ENCODE measurements at places on chromosomes 3 and 15. TPM values are rescaled to one million over a fixed set of nuclear protein-coding genes. Genes with fewer than 3 reads are reported as not detected.

- no peak for DNase-seq
These were observed 406.2 kb downstream of the LSAMP start for GRCh38 chr3:116038968-116039650.

DNA sequence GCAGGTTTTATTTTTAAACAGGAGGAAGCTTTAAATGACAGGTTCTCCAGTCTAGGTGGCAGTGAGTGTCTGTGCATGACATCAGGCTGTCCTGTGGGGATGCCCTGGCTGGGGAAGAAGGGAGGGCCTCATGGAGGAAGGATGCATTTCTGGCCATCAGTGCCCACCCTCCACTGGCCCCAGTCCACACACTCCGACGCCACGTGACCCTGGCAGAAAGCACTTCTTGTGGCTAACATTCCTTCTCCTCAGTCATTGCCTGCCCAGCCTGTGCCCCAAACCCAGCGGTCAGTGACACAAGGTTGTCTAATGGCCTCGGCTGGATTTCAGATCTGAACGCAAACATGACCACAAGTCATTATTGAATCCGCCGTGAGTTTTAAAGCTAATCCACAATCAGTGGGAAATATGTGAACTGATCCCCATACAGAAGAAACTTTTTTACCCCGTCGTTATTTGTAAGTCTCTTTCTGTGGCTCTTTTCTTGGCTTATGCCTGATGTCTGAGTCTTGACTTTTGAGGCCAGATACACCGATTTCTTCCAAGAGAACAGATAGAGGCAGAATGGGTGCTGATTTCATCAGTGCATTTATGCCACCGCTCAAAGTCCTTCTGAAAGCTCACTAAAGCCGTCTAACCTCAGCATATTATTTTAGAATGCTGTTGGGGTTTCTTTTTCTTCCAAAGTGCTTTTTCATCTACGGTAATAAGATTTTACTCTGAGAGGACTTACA lies 17.3 kb upstream of the LRRK1 start:
- no peak for DNase-seq

DNA sequence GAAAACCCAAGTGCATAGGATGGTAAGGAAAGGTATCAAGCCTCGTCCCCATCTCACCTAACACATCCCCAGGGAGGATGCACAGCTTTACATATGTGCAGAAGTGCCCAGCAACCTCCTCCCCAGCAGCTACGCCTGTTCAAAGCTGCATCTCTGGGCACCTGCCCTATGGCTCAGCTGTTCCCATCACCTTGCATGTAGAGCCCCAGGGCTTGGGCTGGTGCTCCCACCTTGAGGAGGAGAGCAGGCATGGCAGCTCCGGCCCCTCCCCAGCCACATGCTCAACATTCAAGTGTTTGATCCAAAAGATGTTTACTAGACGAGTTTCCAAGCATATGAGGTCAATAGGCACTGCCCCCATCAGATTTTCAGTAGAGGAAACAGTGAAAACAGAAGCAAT lies 173.5 kb downstream of the ATP10A start:
- no peak for DNase-seq

The TP63 gene
- 67.5 TPM for total RNA-seq

The LRRC31 gene
- 0.91 TPM for total RNA-seq

The LDHAL6B gene
- total RNA-seq = not detected

The MB21D2 gene
- total RNA-seq = 20.4 TPM

Data from prostate gland (tissue), 2 donors.